ENCODE measurements at places on chromosomes 3 and 15.

DNA sequence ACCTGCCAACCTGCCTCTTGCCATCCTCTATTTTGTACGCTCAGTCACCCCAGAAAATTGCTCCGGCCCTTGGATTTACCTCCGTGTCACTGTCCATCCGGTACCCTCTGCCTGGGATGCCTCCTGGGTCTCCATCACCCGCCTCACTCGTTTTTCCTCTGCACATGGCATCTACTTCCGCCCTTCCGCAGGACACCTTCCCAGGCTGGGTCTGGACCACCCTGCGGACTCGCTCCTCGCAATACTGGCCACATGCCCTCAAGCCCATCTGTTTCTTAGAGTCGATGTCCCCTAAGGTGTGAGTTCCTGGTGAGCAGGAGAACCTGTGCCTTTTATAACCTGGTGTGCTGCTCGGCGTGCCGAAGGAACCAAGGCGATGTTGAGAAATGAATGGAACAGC lies 58.5 kb downstream of the APBA2 start:
- DNase-seq, result no peak

GRCh38 chr3:159787178-159787574 lies 201.5 kb upstream of the IL12A start:
- no peak for DNase-seq

DNA sequence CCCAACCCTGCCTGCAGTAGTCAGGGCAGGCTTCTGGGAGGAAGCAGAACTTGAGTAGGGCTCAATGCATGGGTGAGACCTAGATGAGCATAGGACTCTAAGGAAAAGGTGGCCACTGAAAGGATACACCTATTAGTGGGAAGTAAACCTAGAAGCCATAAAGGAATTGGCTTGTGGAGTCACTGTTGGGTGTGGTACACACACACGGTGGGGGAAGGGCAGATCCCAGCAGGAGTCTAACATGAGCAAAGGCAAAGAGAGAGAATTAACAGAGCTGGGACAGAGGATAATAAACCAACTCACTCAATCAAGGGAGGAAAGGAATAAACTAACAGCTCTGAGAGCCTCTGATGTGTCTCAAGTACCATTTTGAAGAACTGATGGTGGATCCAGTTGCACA lies 23.1 kb downstream of the DAPK2 start:
- no peak for DNase-seq

DNA sequence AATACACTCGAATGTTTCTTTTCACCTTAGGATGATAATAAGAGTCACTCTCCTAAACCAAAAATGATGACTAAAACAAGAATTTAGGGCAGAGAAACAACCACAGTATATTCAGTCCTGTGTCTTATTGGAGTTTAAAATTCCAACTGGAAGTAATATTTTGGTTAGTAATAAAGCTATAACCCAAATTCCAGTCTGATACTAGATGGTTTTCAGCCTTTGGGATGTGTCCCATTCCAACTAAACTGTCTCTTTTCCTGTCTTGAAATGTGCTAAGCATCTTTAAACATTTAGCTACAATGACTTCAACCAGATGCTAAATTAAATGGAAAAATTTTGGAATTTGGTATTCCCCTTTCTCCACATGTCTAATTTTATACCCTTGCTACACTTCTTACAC lies 510.0 kb downstream of the ROBO1 start:
- no peak for DNase-seq

DNA sequence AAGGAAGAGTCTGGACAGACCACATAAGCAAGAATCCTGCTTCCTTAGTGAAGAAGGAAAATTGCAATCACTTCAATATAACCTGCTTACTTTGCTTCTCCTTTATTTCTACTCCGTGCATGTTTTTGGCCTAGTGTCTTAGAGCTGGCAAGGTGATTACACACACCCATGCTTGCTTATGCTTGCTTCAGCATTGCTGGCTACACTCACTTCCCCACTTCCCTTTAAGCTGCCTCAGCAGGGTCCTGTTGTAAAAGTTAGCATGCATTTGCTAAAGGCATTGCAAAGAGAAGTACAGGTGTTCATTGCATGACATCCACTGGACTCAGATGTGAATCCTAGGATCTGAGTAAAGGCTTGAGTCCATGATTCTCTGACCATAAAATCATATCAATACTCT lies 47.5 kb upstream of the STT3B start:
- no peak for DNase-seq

- DNase-seq, result no peak
These were observed 105.3 kb downstream of the THRB start for GRCh38 chr3:24389108-24390090.

DNA sequence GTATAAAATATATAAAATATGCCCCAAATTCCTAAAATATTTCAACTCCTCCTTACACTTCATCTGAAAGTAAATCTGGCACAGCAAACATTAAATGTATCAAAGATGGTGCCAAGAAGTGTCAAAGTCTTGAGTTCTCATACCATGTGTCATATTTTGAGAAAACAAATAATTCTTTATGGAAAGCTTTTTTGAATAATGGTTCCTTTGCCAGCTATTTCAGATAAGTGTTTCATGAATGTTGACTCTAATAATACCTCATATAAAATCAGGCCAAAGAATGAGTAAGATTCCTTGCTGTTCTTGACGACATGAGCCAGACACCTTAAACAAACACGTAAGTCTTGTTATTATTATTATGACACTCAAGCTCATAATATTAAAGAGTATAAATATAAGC lies 30.3 kb upstream of the ZNF385D start:
- no peak for DNase-seq

GRCh38 chr15:82040862-82041261 lies 5.0 kb downstream of the MEX3B start:
- no peak for DNase-seq

All from activated CD4-positive, alpha-beta T cell treated with anti-CD3 and anti-CD28 coated beads for 1 hour (primary cell).